EH (cell line): ENCODE measurements at places on chromosomes 5 and 9.

DNA sequence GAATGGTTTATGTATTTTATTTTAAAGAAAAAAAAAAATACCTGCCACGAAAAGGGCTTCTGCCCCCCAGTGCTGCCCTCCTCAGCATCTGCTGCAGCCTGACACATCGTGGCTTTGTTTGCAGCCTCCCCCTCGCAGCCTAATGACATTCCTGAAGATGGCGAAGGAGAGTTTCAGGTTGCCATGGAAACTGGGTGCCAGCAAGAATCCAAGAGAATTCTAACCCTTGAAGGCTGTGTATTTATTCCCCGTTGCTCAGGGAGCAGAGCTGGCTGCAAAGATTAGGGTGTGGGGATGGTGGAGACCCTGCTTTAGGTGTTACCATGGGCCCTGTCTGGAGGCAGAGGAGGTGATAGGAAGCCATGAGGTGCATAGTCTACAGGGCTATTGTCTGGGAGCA lies 126.6 kb downstream of the NSG2 start:
- DNase-seq: peak; percentile 42

GRCh38 chr9:104082168-104082567 lies 11.9 kb upstream of the SMC2 start:
- DNase-seq: no peak

GRCh38 chr5:32421075-32421474 lies 23.5 kb downstream of the ZFR start:
- peak; percentile 9 for DNase-seq

DNA sequence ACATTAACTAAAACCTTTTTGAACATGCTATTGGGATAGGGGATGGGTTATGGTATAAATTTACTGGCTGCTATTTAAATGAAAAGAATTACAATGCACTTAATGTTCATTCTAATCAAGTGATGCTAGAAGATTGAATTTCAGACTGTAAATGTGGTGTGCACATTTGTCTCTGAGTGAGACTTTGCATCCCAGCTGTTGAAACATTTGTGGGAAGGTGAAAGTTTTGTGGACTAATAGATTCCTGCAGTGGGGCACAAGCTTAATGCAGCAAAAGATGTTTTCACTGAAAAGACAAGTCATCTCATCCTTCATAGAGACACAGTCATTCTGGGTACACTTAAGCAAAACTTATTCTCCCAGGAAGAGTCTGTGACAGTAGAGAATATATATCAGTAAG lies 323.6 kb downstream of the NFIB start:
- no peak for DNase-seq

- no peak for DNase-seq
Observed at GRCh38 chr5:179621551-179622214, 1.8 kb downstream of the HNRNPH1 start.

- DNase-seq: peak; percentile 68
Observed at GRCh38 chr9:98168941-98169488, 23.4 kb downstream of the CORO2A start.

DNA sequence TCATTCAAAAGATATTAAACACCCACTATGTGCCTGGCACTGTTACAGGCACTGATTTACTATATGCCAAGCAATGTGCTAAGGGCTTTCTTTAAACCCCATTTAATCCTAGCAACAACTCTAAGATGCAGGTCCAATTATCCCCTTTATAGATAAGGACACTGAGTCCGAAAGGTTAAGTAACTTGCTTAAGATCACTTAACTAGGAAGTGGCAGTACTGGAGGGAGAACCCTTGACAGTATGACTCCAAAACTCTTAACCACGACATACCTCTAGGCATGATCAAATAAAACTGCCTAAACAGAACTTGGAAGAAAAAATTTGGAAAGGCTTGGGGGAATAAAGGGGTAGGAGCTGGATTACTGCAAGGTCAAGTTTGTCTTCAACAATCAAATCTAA lies 1.7 kb downstream of the RAB14 start:
- peak; percentile 40 for DNase-seq

GRCh38 chr9:20499013-20499412 lies 123.3 kb downstream of the MLLT3 start:
- peak; percentile 9 for DNase-seq

- DNase-seq: no peak
Observed at GRCh38 chr5:11180890-11181289, 419.9 kb upstream of the DAP start.

GRCh38 chr5:55636177-55636576 lies 75.9 kb downstream of the SLC38A9 start:
- no peak for DNase-seq

DNA sequence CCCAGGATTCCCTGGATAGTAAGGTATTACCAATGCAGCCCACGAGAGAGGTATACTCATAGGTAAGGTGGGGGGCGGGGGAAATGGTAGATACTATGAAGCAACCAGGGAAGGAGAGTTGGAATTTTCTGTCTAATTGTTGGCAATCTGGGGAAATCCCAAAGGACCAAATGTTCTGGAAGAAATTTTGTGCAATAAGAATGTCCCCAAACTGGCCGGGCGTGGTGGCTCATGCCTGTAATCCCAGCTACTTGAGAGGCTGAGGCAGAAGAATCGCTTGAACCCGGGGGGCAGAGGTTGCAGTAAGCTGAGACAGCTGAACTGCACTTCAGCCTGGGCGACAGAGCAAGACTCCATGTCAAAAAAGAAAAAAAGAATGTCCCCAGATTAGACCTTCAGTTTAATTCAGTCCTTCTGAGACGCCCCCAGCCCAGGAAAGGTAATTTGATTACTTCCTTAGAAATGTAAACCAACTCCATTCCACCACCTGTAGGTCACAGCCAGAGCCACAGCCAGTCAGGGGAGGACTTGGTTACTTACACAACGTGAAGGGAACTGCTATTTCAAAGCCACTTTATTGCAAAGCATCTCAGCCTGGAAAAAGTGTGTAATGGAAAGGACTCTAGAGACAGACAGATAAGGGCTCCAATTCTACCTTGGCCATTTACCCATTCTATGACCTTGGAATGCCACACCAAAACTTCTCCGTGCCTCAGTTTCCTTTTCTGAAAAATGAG lies 50.0 kb upstream of the KLF4 start:
- no peak for DNase-seq

GRCh38 chr5:170403675-170404074 lies 14.5 kb upstream of the KCNMB1 start:
- DNase-seq: no peak

DNA sequence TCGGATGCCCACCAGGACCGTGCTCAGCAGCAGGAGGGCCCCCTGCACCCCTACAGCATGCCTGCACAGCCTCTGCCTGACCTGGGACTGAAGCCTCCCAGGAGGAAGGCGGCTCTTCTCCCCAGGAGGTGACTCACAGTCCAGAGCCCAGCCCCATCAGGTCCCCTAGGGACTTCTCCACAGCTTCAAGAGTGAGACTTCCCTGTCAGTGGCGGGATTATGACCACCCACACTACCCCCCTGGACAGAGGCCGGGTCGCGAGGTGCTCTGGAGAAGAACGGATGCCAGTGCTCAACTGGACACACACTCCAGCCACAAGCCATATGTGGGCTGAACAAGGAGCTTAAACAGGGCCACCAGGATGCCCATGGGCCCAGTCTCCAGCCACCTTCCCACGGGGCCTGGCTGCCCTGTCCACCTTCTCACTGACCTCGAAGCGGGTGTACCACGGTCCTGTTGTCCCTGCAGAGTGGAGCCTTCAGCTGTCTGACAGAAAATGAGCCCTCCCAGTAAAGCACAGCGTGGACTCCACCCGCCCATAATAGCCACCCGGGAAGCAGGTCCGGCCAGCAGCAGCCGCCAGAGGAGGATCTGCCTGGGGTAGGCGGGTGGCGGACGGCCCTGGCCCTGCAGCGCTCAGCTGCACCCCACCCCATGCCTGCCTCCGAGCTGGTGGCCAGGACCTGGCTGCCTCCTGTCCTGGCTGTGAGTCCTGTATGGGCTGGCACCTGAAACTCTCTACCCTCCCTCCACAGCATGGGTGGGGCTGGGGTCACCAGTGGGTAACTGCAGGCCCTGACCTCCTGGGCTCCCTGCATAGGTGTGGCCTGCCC lies 54.7 kb downstream of the SEMA4D start:
- DNase-seq: peak; percentile 5

DNA sequence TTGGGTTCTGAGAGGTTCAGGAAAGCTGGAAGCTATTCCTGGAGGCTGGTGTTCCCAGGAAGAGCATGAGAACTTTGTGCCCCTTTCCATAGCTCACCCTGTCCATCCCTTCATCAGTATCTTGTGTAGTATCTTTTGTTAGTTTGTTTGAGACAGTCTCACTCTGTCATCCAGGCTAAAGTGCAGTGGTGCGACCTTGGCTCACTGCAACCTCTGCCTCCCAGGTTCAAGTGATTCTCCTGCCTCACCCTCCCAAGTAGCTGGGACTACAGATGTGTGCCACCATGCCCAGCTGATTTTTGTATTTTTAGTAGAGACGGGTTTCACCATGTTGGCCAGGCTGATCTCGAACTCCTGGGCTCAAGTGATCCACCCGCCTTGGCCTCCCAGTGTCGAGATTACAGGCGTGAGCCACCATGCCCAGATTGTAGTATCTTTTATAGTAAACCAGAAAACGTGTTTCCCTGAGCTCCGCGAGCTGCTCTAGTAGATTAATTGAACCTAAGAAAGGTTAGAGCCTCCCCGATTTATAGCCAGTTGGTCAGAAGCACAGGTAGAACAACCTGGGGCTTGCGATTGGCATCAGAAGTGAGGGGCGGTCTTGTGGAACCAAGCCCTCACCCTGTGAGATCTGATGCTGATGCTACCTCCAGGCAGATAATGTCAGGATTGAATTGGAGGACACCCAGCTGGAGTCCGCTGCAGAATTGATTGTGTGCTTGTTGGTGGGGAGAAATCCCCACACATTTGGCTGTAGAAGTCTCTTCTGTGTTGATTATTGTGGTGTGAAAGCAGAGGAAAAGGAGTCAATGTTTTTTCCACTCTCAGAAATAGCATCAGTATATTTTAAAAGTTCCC lies 32.3 kb downstream of the ATP6V0E1 start:
- DNase-seq: no peak

GRCh38 chr5:73311291-73312110 lies 137.1 kb downstream of the FOXD1 start:
- DNase-seq: peak; percentile 90

GRCh38 chr5:126446498-126447224 lies 23.5 kb downstream of the GRAMD2B start:
- DNase-seq: peak; percentile 96

- DNase-seq: no peak
Observed at GRCh38 chr5:22352493-22352892, 500.7 kb downstream of the CDH12 start.

GRCh38 chr5:60522292-60522905 lies 177.6 kb downstream of the DEPDC1B start:
- DNase-seq: peak; percentile 49

- DNase-seq: no peak
Observed at GRCh38 chr9:105835721-105836120, 141.4 kb downstream of the TMEM38B start.

DNA sequence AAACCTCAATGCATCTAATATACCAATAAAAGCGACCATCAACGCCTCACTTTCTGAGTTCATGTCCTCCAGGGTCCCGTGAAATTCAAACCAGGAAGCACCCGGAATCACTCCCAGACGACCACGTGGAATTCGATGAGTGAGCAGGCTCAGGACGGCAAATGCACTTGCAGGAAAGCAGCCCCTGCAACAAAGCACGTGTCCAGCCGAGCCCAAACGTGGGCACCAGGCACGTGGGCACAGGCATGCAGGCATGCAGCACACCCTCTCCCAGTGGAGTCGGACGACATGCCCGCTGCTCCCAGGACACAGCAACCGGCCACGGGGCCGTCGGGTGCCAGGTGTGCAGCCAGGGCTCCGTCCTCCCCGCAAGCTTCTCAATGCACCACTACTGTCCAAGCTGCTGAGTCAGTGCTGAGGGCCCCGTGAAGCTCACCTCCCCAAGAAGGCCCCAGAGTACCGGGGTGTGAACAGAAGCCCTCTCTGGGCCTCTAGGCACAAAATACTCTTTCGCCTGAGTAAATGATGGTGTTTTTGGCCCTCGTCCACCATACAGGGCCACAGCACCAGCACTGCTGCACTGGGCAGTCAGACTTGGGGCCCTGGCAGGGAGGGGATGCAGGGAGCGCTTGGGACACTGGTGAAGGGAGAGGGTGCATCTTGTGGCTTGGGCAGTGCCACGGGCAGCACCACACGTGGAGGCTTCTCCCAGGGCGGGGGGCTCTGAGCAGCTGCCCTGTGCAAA lies 87.6 kb downstream of the VAV2 start:
- no peak for DNase-seq

- no peak for DNase-seq
Observed at GRCh38 chr9:94758880-94759279, 32.4 kb downstream of the AOPEP start.

DNA sequence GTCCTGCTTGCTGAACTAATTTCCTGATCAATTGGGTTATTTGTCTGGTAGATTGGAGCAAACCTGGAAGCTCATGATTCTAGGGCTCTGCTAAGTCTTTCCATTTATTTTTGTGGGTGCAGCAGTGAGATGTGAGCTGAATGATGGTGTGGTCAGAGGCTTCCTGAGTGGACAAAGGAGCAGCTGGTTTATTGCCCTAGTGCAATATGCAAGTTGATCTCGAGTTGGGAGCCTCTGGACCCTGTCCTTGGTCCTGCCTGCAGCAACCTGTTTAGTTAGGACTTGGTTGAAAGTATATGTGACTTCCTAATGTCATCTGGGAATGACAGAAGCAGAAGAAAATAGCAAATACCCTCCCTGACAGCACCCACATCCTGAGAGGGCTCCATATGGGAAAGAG lies 4.2 kb upstream of the UNC5A start:
- DNase-seq: peak; percentile 28

DNA sequence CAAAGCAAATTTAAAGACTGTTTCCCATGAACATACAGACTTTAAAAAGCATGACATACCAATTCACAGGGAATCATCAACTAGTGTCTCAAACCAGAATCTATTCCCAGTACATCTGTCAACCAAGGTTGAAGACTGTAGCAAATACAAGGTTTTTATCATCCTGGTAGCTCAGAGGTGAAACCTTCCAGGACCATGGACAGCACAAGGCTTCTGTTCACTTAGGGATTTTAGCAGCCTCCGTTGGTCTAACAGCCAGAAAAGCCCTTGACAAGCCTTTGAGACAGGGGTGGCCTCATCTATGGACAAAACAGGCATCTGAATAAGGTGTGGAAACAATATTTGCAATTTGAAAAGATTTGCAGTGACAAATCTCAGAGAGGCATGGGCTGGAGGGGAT lies 119.0 kb downstream of the TRIM32 start:
- peak; percentile 33 for DNase-seq

- DNase-seq: peak; percentile 81
Observed at GRCh38 chr5:144191998-144192397, 21.3 kb downstream of the KCTD16 start.

DNA sequence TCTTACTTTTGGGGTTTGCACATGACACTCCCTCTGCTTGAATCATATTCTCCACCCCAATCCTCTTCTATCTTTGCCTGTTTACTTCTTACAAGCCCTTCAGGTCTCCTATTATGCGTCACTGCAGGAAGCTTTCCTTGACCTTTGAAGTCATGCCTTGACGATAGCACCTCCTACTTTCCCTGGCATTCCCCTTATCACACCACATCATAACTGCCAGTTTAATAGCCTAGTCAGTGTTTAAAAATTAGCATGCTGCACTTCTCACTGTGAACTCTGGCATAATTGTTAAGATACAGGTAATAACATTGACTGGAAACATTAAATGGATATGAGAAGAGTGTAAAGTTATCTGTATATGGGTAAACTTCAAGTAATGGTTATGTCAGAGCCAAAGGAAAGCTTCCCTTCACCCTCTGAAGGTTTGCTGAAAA lies 37.1 kb upstream of the CEP120 start:
- DNase-seq: no peak
